ENCODE measurements at places on chromosomes 2 and 18.
A peak's percentile ranks its signal among the peaks of the same experiment; 100 is the strongest.

DNA sequence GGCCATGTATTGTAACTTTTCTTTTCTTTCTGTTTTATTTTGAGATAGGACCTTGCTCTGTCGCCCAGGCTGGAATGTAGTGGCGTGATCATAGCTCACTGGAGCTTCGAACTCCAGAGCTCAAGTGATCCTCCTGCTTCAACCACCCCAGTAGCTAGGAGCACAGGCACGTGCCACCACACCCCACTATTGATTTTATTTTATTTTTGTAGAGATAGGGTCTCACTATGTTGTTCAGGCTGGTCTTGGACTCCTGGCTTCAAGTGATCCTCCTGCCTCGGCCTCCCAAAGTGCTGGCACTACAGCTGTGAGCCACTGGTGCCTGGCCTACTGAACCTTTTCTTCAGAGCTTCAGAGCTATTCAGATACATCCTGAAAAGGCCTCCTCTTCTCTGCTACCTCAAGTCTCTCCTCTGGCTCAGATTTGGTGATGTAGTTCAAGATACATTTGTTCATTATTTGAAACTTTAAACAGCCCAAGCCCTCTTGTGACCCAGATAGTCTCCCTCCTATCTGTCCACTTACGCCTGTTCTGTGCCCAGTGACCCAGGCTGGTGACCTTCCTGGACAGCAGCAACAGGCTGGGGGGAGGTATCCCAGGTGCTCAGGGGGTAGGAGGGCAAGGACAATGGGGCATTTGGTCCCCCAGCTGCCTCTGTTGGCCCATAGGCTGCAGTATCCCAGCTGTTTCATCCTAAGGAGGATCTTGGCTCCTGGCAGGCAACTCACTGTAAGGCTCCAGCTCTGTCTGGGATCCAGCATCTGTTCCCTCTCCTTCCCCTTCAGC lies 38.6 kb downstream of the LAMA3 start:
- no peak for DNase-seq

- no peak for DNase-seq
Measured at GRCh38 chr2:85723707-85724360, 29.7 kb downstream of the GNLY start.

DNA sequence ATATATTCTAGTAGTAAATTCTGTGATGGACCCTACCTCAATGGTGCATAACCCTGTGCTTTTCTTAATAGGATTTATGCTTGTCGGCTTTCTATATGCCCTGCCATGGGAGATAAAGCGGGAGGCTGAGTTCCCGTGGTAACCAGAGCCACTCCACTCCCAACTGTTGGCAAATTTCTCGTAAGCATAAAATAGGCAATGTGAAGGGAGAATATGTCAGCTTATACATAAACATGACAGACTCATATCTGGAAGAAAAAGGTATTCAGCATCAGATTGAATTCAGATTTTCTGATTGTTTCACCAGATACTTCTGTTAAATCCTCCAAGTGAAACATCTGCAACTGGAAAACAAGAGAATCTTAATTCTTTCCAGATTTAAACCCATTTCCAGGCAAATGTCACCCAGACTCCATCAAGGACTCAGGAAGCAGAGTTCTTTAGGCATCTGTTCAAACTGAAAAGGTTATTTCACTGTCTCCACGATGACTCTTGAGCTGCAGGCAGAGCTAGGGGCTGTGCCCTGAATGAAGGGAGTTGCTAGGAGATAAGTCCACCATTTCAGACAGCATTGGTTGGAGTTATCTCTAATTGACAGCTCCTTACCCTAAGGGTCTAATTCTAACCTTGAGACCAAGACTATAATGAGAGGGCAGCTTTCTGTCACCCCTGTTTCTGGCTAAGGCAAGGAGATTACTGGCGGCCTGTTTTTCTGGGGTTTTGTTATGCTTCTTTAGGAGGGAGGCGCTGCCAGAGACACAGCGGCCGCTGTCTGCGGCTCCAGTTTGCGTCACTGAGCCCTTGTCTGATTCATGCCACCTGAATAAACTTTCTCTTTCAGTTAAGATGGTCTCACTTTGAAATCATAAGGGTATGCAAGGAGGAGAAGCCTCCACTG lies 381.3 kb downstream of the SOX11 start:
- DNase-seq: peak; percentile 78

- DNase-seq: peak; percentile 59
Measured at GRCh38 chr18:52903857-52904256, 563.9 kb downstream of the DCC start.

DNA sequence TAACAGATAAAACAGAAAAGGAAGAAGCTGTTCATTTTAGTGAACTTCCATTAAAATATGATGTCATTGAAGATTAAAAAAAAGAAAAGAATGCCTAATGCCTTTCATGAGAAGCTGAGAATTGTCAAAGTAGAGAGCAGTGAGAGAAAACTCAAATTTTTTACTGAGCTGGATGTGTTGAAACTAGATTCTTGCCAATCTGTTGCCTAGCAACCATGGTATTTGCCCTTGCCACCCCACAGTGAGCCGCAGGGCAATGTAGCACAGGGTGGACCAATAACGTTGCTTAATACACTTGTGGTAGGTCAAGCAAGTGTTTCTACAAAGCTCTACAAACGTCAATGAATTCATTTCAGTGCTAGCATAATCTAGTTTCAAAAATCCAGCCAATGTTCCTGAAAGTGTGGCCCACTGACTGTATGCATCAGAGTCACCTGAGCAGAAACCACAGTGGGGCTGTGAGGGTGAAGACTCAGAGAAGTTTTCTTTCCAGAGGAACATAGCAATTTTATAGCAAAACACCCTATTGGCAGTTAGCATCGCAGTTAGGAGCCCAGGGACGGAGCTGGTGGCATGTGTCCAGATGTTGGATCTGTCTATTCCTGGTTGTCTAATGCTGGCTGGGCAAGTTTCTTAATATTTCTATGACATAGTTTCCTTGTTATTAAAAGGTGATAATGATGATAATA lies 132.2 kb downstream of the DOCK10 start:
- DNase-seq: peak; percentile 53

- no peak for DNase-seq
Measured at GRCh38 chr2:237590272-237591140, at the start of gene RAB17. TSS of gene RAB17 (minus strand) at chr2:237590734. CDS start at chr2:237586154, 4,580 bp downstream.

- no peak for DNase-seq
Measured at GRCh38 chr2:229591611-229592010, 122.7 kb downstream of the DNER start.

- no peak for DNase-seq
Measured at GRCh38 chr18:11859282-11859830, 8.1 kb downstream of the CHMP1B start.

DNA sequence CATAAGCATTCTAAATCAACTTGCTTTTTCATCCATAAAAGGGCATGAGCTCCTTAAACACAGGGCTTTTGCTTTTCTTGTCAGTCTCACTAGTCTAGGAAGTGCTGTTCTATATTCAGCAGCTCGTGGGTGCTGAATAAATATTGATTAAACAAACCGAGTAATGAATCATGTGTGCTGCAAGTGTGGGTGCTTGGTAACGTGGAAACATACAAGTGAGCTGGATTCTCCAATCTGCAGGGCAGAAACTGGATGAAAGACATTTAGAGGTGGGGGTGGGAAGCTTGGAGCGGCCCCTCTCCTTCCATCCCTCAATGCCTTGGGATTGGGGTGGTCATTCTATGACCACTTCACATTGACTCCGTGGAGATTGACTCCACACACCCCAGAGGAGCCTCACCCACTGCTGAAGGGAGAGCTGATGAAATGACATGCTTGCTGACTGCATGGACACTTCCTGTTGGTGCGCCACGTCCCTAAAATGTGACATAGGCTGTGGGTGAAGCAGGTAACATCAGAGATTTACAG lies 114.6 kb downstream of the DOCK10 start:
- no peak for DNase-seq

DNA sequence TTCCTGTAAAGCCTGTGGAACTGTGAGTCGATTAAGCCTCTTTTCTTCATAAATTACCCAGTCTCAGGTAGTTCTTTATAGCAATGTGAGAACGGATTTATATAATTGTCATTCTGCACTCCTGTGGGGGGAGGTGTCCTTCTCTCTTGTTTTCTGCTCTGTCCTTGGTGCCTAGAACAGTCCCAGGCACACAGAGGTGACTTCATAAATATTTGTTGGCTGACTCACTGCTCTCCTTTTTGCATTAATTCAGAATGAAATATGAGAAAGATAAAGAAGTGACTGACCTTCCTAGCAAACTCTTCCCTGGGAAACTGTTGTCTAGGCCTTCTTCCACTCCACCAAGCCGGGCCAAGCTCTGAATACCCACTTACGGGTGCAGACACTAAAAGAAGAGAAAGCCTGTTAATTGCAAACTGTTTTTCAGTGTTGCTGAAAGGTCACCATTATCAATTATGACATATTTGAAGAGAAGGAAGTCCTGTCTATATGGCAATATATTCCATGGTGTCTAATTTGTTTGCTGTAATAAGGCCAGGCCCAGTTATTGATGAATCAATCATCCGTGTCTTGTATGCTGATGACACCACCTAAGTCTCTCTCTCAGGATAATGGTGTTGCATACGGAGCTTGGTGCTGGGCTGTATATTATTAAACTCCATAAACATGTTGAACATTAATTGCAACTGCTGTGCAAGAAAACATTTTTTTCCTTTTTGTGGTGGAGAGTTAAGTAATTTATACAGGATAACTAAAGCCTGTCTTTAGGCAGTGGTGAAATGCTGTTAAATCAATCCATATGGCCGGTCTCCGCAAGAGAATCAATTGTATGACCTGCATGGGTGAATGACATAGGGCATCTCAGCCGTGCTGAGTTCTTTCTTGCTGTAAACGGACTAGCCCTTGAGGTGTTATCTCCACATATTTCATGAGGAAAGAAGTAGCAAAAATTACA lies 567.5 kb downstream of the SLC4A3 start:
- DNase-seq: no peak

DNA sequence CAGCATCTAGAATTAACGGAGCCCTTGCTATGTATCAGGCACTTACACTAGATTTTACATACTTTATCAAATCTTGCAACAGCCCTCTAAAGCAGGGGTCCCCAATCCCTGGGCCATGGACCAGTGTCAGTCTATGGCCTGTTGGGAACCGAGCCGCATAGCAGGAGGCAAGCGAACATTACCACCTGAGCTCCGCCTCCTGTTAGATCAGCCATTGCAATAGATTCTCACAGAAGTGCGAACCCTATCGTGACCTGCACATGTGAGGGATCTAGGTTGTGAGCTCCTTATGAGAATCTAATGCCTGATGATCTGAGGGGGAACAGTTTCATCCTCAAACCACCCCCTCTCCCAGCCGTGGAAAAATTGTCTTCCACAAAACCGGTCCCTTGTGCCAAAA lies 13.4 kb downstream of the DNAJB2 start:
- DNase-seq: no peak

DNA sequence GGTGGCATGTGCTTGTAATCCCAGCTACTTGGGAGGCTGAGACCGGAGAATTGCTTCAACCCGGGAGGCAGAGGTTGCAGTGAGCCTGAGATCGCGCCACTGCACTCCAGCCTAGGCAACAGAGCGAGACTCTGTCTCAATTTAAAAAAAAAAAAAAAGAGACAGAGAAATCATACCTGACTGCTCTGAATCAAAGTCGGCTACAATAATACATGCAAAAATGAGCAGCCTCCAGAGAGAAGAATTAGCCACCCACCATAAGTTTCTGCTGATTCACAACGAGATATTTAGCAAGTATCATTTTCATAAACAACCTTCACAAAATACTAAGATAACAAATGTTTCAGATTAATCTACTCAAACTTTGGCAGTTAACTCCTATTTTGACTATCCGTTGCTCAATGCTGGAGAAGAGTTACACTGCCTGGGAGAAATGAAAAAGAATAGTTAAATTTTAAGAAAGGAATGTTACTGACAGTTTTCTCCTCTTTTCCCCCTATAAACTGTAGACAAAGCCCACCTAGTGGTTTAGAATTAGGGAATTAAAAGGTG lies 1.5 kb downstream of the OSBPL1A start:
- no peak for DNase-seq

GRCh38 chr18:22846088-22846683 lies 86.9 kb upstream of the RBBP8 start:
- DNase-seq: no peak

DNA sequence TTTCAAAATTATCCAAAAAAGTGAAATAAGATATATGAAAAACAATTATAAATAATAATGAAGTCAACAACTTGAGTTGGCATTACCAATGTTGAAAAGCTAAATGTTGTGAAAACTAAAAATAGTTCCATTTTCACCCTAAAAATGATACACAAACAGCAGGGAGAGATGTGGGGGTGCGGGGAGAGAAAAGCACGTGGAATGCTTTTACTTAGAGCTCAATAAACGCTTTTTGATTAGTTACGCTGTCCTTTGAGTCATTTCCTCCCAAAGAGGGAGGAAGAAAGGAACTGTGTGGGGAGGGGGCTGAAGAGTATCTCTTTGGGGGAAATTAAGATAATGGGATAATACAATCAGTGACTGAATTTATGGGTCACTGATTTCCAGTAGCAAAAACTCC lies 29.2 kb downstream of the ZNF521 start:
- DNase-seq: no peak

GRCh38 chr18:48290162-48290926 lies 118.8 kb downstream of the ZBTB7C start:
- DNase-seq: peak; percentile 39

- no peak for DNase-seq
Measured at GRCh38 chr2:62471816-62472215, 34.2 kb downstream of the TMEM17 start.

DNA sequence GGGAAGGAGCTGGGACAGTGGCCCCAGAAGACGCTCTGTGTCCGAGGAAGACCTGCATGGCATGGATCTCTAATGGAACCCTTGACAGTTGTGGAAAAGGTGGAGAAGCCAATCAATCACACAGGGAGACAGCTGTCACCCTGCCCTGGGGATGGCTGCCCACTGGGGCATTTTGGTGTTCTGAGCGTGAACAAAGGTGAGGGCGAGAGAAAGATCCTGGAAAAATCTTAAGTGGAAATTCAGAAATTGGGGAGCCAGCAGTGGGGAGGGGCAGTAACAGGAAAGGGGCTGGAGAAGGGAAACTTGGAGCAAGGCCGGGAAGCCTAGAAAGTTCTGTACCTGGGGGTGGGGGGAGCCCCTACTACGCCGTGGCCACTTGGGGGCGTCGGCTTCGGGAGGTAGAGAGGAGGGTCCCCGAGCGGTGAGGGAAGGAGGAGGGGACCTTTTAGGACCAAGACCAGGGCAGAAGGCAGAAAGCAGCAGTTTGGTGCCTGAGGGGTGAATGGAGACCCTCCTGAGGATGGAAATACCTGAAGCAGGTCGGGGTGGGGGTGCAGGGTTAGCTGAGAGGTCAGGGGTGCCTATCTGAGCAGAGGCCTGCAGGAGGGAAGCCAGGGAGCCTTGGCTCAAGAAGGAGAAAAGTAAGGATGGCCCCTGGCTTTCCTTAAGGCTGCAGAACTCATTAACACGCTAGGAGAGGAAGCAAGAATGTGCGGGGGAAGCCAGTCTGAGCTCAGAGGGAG lies 30.0 kb downstream of the NGEF start:
- DNase-seq: peak; percentile 70

DNA sequence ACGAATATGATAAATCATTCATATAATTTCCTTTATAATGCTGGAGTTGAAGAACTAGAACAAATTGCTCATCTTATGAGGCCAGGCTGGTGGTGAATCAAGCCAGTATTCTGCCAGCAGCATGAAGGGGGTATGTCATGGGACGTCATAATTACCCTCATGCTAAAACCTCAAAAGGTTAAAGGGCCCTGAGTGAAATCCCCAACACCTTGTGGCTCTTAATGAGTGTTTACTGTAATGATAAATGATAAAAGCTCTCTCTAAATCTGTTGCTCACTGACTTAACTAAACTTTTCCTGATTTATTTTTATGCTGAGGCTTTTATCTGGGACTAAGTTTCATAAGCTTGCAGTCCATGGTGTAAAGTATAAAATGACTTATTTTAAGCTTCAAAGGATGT lies 18.3 kb upstream of the NEDD4L start:
- DNase-seq: no peak
